ENCODE measurements at places on chromosomes 12 and 14.

DNA sequence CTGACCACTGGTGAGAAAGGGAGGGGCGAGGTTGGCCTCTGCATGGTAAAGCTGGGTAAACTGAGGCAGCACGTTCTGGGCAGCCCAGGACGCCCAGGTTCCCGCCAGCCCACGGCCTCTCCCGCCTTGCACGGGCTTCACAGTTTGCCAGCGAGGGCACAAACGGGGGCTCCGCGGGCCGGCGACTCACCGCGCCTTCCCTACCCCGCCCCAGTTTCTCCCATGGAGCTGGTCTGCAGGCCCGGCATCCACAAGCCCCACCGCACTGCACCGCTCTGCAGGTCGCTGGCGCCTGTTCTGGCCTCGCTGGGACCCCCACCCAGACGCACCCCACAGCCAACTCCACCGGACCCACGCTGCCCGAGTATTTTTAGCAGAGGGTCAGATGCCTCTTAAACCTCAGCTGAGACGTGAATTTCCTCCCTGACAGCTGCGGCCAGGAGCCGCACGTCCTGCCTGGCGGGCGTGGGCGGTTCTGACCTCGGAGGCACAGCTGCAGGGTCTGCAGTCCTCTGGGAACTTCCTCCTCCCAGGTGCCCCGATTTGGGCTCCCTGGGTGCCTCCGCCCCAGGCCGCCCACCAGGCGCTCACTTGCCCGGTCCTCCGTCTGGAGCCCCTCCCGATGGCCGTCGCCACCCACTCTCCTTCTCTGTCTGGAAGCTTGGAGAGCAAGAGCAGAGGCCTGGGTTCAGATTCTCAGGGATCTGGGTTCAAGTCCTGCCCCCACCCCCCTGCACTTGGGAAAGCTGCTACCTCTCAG, 29.5 kb upstream of the INF2 start:
- peak; percentile 55 for DNase-seq

GRCh38 chr14:72605096-72605920, 288.6 kb downstream of the DPF3 start:
- no peak for DNase-seq

GRCh38 chr12:79486154-79486553, 204.6 kb downstream of the PAWR start:
- DNase-seq: no peak

DNA sequence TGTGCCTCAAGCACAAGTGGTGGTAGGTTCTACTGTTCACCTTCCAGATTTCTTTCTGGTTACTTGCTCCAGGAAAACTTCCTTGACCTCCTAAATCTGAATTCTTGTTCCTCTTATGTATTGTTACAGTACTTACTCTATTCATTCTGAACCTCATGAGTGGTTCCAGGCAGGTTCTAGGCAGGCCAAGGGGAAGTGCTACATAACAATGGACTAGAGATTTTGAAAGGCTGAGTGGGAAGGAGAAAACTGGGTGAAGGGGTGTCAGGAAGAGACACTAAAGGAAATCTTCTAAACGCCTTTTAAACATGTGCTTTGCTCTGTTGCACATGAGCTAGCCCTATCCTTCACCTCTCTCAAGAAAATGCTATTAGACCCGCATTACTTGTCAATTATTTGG, 1.6 kb downstream of the YARS2 start:
- no peak for DNase-seq

- DNase-seq: no peak
Measured at GRCh38 chr14:68506021-68506644, 286.7 kb downstream of the ZFP36L1 start.

GRCh38 chr12:47636908-47637780, 68.7 kb downstream of the RPAP3 start:
- DNase-seq: peak; percentile 3

DNA sequence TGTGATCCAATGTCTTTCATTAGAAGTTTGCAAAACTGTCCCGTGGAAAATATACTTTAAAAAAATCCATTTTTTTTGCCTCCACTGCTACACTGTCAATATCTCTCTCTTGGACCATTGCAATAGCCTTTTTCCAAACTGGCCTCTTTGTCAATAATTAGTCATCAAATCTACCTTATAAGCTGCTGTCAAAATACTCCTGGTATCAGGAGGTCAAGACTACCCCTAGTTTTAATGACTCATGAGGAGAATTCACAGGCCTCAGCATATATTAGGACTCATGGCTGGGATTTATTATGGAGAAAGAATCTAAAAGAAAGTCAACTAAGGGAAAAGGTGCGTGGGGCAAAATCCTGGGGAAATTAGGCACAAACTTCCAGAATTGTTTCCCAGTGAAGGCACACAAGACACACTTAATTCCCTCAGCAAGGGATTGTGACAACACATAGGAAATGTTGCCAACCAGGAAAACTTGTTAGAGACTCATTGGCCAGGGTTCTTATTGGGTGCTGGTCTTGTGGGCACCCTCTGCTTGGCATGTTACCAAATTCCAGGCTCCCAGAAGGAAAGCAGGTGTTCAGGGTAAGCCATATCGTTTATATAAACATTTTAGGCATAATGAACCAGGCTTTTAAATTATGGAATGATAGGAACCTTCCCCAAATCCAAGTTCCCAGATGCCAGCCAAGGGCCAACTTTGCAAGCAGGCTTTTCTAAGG, 56.1 kb downstream of the TMEM117 start:
- no peak for DNase-seq

GRCh38 chr14:101713621-101714349, 47.7 kb upstream of the PPP2R5C start:
- no peak for DNase-seq

DNA sequence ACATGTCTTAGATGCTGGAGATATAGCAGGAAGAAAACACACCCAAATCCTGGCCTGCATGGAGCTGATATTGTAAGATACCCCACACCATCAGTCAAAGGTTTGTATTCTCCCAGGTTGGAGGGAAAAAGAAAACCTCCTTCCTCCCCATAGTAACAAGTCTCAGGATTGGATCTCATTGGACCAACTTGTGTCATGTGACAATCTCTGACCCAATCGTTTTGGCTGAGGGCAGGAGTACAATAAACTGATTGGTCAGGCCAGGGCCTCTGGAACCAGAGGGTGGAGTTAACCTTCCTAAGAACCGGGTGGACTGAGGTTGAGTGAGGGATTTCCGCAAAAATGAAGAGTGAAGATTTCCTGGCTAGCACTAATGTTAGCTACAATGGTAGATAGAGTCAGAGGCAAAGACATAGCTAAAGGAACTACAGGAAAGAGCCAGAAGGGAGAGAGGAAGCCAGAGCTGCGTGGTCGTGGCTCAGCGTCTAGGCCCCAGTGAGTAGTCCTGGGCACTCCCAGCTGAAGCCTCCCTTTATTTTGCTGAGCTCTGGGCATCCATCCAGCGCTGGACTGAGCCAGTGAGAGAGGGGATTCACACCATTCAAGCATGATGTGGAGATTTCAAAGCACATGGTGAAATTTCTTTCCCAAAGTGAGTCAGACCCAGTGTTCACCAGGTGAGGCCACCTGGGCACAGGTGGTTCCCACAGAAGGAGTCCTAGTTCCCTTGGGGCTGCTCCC, 219.9 kb downstream of the AACS start:
- DNase-seq: no peak

DNA sequence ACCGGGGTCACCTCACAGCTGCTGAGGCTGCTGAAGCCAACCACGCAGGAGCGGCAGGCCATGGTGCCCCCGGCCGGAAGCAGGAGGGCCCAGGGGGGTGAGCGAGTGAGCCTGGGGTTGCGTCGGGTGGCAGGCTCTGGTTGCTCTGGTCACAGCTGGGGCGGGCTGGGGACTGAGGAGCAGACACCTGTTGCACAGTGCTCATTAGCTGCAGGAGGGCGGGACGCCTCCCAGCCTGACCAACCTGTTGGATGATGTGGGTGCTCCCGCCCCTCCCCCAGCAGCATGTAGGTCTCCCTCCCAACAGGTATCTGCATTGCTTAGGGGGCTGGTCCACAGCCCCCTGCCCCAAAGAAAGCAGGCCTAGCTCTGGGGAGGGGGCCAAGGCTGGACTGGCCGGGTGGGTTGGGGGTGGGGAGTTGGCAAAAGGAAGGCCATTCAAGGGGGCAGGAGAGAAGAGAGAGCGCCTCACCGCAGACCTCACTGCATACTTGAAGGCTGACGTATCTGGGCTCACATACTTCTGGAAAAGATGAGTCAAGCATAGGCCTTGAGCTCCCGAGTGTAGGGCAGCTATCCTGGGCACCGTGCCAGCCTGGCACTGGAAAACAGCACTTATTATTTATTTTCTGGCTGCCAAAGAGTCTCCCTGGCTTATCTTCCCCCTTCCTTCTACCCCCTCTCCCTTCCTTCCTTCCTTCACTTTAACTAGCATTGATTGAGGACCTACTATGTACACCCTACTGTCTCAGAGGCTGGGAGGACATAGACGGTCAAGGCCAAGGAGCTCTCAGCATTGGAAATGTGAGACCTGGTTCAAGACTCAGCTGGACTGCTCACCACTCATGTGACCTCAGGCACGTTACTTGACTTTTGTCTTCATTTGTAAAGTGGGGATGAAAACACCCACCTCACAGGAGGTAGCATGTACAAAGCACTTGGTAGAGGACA, at the start of gene KRT80:
Gene KRT80 (minus strand): TSS at position 174 of the 951 bp plus-strand sequence. CDS start 112 bp downstream, at position 62.
- DNase-seq: no peak

GRCh38 chr14:30528778-30529642, 29.9 kb upstream of the G2E3 start:
- DNase-seq: no peak

DNA sequence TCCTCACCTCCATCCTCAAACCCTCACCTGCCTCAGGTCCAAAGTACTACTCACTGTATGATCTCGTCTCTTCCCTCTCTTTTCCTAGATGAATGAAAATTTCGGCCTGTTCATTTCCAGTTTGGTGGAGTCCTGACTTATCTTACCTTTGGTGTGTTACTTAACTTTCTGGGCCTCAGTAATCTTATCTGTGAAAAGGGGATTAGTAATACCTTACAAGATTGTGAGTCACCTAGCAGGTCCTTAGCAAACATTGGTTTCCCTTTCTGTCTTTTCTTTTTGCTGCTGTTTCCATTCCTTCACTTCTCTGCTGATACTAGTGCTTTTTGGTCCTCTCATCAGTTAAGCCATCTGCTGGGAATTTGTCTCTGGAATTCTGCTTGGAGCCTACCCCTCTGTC, 52.8 kb downstream of the AKAP6 start:
- no peak for DNase-seq

GRCh38 chr14:32233260-32233659, 30.2 kb upstream of the RNU6-8 start:
- no peak for DNase-seq

DNA sequence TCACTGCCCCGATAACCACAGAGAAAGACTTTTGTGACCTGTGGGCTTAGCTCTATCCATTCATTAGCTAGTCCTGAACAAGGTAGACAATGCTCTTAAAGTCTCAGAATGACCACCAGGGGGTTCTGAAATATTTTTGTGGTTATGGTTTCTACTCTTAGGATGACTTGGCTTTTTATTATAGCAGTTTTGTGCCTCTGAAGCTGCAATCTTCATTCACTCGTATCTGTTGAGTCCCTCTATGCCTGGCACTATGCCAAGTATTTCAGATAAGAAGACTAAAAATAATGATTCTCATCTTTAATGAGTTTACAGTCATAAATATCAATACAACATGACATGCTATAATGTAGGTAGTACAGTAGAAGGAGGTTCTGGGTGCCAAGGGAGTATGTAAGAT, 130.8 kb upstream of the TRHDE start:
- no peak for DNase-seq

DNA sequence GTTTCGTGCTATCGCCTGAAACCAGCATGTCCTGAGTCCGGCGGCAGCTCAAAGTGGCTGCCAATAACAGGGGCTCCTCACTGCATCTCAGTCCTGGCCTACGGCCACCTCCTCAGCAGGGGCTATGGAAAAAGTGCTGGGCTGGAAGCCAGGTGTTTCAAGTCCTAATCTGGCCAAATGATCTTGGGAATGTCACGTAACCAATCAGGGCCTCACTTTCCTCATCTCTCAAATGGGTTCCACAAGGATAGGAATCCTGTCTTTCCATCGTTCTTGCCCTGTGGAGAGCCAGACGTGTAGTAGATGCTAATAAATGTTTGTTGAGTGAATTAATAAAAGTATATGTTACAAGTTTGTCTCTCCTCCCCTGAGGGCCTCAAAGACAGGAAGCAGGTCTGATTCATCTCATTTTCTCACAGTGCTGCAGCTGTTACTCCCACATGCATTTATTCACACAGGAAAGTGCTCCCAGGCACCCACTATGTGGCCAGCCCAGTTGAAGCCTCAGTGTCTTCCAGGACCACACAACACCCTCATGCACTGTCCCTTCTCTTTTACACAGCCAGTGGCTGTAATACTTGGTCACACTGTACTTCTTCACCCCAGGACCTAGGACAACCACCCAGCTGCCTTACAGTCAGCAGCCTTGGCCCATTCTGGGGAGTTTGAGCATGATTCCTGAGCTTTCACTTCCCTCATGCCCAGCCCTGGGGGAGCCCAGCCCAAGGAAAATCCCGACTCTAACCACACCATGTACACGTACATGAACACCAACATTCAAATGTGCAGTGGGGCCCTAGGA, 5.0 kb downstream of the CMKLR1 start:
- DNase-seq: no peak

- DNase-seq: peak; percentile 22
Measured at GRCh38 chr12:71746974-71747611, 7.6 kb upstream of the RAB21 start.

DNA sequence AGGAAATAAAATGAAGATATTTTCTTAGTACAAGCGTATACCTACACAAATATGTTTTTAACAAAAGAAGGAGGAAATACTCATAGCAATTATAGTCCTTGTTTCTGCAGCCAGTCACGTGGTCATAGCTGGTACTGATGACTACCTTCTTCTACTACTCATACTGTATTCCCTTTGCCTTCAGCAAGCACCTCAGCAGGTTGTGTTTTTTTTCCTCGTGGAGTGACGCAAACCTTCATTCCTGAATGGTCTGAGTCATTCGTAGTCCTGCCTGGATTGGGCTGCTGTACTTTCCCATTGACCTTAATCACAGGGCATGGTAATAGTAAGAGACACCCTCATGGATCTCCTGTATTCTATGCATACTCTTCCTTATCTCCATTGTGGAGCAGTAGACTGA, 25.7 kb upstream of the SLC16A7 start:
- no peak for DNase-seq

GRCh38 chr12:131013118-131013517, 59.4 kb downstream of the ADGRD1 start:
- no peak for DNase-seq

- DNase-seq: peak; percentile 45
Measured at GRCh38 chr12:6062757-6063735, 61.4 kb downstream of the VWF start.

GRCh38 chr12:52305921-52306705, 14.8 kb upstream of the KRT81 start:
- DNase-seq: no peak

Measured in stimulated activated naive B cell treated with anti-CD40 and anti-IgM and Interleukin-4, amounts not matched to agents 10 μg/mL and 1 μg/mL and 100 μg/mL, for 72 hours (primary cell).